ENCODE measurements at places on chromosomes 16 and 17. TPM values are rescaled to one million over a fixed set of nuclear protein-coding genes. Genes with fewer than 3 reads are reported as not detected.

The OSGIN1 gene
- total RNA-seq: 2.5 TPM

The PRSS21 gene
- total RNA-seq: 4.8 TPM

The CEP295NL gene
- not detected for total RNA-seq

The LGALS9 gene
- 29.7 TPM for total RNA-seq

The ST6GALNAC1 gene
- 2.5 TPM for total RNA-seq

The CASKIN2 gene
- 2.9 TPM for total RNA-seq

The PCGF2 gene
- total RNA-seq: 1.6 TPM

The ATP2C2 gene
- not detected for total RNA-seq

The MYH1 gene
- total RNA-seq: not detected

The TBC1D26 gene
- total RNA-seq: 1.5 TPM

GRCh38 chr17:51703361-51704341 lies 443.3 kb downstream of the UTP18 start:
- no peak for ATAC-seq

DNA sequence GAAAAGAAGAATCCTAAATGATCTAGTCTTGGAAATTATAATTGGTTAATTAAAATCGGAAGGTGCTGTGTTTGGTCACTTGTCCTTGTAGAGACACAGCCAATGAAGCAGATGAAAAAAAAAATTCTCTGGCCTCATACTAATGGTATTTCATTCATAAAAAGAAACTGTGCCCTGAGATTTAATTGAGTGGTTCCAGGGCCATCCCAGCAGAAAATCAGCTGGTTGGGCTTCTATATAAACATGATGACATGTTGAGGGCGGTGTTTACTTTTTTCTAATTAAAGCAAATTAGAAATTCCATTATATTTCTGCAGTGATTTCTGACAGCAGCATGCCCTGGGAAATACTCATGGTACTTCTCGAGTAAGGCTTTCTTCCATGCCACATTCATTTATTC lies 191.9 kb upstream of the KCNJ16 start:
- ATAC-seq: no peak

- no peak for ATAC-seq
These were observed 22.6 kb downstream of the NDUFAF8 start for GRCh38 chr17:81261582-81262336.

GRCh38 chr16:66474750-66475199 lies 47.7 kb downstream of the BEAN1 start:
- ATAC-seq: peak; percentile 94

DNA sequence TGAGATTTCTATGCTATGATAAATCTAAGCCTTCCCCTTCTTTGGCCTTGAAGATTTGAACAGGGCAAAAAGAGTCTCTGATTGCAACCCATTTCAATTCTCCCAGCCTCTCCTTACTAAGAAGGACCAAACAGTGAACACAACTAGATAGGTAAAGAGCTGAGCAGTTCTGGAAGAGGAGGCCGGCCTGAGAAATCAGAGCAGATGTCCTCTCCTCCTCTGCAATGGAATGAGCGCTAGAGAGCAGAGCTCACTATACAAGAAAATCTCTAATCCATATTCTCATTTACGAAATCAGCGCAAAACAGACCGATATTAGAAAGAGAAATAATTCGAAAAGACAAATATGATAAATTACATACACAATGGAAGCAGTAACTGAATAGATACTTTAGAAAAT lies 124.2 kb downstream of the CDK5R1 start:
- ATAC-seq: no peak

- no peak for ATAC-seq
These were observed 13.4 kb downstream of the RAB5C start for GRCh38 chr17:42141382-42141781.

DNA sequence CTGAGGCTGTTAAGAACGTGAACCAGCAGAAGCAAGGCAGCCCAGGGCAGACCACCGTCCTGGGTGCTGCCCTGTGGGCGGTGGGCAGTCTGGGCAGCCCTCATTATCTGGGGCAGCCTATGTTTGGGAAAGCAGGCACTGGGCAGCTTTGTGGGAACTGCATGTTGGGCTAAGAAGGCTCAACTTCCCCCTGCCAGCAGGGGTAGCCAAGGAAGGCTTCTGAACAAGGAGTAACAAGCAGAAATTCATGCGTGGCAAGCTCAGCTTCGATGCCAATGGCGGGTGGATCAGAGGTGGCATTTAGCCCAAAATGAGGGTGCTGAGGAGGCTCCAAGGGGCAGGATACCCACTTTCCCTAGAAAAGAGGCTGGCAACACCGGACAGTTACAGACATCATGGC lies 42.7 kb upstream of the METRNL start:
- ATAC-seq: no peak

GRCh38 chr16:69277413-69277812 lies 33.7 kb upstream of the VPS4A start:
- no peak for ATAC-seq

DNA sequence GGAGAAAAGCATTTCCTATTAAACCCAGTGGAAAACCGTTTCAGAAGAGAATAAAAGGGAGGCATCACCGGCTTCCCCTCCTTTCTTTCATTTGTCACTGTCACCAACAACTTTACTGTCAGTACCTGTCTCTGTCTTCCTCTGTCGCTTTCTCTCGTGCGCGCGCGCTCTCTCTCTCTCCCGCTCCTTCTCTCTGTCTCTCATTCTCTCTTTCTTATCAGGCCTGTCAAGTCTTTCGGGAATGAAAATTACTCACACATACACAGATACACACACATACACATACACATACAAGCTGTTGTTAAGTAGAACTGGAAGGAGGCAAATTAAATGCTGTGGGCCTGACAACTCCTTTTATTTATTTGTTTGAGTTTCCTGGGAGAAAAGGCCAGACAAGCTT lies 17.6 kb downstream of the MYOCD start:
- no peak for ATAC-seq

DNA sequence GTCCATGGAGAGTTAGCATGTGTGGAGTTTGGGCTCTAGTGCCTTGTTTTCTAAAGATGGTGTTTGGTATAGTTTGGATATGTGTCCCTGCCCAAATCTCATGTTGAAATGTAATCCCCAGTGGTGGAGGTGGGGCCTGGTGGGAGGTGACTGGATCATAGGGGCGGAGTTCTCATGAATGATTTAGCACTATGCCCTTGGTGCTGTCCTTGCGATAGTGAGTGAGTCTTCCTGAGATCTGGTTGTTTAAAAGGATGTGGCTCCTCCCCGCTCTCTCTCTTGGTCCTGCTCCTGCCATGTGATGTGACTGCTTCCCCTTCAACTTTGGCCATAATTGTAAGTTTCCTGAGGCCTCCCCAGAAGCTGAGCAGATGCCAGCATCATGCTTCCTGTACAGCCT lies 8.9 kb upstream of the ZNF19 start:
- no peak for ATAC-seq

- ATAC-seq: no peak
These were observed 9.3 kb upstream of the KREMEN2 start for GRCh38 chr16:2954656-2955381.

DNA sequence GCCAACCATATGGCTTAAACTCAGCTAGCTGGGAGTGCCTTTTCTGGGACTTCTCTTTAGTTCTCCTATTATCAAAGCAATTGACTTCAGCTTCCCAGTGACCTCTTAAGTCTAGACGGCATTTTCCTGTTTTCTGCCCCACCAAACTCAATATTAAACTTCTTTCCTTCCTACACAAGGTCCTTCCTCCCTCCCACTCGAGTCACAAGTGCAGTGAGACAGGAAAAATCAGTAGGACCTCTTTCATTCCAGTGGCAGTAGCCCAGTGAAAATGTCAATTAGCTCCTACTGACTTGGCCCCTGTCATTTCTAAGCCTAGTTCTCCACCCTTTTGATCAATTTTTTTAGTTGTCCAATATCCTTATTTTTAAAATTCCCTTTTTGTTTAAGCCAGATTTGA lies 9.6 kb upstream of the NACA2 start:
- no peak for ATAC-seq

DNA sequence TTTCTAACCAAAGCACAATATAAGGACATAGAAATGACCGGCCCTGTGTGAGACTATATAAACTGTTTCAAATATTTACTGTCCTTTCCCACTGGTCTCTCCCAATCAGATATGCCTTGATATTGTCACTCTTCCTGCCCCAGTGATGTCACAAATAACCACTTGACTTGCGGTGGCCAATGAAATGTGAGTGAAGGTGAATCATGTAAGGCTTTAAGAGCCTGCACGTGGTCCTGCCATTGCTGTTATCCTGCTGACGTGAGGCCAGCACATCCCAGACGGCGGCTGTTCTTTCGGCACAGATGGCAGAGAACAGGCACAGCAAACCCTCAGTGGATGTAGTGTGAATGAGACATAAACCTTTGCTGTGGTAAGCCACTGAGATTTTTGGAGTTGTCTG lies 5.4 kb upstream of the KLHL11 start:
- ATAC-seq: no peak

DNA sequence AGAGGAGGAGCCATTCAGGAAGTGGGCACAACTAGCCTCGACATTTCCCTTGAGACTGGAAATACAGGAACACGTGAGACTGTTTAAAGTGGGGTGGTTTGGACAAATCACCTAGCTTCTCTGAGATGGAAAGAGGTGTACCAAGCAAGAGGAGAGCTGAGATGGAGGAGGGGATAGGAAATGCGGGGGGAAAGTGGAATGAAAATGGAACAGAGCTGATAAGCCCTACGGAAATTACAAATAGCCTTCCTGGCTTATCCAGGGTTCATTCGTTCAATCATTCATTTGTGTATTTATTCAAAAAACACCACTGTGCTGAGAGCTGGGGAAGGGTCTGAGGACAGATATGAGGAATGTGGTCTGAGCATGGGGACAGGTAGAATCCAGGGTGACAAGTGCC lies 64.1 kb downstream of the ASIC2 start:
- ATAC-seq: no peak

DNA sequence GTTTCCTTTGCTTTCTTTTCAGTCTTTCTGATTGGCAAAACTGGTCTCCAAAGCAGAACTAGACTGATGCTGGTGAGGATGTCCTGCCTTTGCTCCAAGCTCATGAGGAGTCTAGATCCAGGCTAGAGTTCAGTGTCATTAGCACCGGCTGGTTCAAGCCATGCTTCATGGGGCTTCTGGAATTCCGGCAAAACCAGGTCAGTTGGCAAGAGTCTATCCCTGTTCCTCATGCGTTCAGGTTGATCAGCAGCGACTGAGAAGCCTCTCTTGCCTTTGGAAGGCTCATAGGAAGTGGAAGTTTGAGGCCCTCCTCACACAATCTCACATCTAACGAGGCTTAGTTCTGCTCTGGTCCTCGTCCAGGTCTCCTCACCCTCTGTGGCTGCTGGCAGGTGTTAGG lies 194.3 kb downstream of the HS3ST3A1 start:
- no peak for ATAC-seq

GRCh38 chr17:38674014-38674748 lies 576 bp downstream of the EPOP start:
- ATAC-seq: peak; percentile 5

- ATAC-seq: no peak
These were observed 273.9 kb upstream of the ZFHX3 start for GRCh38 chr16:73321853-73322252.

DNA sequence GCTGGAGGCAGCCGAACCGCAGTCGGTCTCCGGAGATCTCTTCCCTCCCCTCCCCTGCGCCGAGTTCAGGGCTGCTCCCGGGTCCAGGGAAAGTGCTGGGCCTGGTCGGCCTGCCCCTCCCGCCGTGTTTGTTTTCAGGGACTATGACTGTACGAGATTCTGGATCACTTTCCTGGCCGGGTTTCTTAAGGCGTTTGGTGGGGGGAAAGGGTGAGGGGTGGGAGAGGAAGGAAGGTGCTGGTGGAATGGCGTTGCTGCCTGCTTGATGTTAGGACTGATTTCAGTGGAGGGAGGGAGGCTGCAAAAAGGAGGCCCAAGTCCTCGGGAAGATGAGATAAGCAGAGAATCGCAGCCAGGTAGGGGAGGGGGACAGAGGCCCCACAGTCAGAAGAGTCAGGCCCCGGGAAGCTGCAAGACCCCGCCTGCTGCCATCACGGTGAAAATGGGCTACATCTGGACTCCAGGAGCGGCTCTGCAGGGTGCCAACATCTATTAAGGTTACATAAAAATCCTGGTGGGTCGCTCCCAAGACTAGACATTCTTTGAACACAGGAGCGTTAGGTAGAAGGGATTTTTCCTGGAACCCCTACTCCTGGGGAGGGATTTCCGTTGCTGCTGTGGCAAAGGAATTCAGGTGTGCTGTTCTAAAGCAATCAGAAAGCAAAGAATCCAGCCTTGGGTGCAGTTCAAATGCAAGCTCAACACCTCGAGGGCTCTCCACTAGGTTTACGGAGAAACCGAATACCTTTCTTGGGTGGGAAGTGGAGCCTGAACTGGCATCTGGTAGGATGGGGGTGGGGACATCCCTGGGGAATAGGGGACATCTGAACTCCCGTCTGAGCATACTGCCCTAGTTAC lies 1.2 kb downstream of the ARHGAP44 start:
- ATAC-seq: no peak

DNA sequence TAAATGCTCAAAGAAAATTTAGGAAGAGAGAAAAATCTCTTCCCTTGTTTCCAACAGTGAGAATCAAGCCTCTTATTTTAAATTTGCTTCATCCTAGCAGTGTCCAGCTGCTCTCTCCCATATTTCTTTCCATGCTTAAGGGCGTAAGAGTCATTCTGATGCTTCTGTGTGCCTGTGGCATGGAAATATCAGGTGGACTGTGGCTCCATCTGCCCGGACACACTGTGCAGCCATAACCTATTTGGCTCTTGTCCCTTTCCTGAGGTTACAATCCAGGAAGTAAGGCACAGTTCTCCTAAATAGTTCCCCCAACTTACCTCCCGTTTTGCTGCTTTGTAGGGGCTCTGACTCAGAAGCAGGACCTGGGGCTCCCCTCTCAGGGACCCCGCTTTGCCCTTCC lies 6.3 kb upstream of the KRT222 start:
- no peak for ATAC-seq

DNA sequence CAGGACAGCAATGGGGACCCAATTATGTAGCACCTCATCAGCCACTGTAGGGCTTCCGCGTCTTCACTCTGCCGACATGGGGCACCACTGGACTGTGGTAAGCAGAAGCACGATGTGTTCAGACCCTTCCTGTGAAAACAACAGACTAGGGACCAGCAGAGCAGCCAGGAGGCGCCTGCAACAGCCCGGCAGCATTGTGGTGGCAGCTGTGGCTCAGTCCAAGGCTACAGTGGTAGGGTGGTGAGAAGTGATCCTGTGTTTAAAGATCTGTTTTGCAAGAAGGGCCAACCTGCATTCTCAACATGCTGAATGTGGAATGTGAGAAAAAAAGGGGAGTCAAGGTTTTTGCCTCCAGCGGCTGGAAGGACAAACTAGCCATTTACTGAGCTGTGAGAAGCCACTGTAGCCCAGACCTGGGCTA lies 80.8 kb downstream of the GAS7 start:
- no peak for ATAC-seq

GRCh38 chr17:56523042-56523441 lies 70.5 kb upstream of the NOG start:
- ATAC-seq: no peak

DNA sequence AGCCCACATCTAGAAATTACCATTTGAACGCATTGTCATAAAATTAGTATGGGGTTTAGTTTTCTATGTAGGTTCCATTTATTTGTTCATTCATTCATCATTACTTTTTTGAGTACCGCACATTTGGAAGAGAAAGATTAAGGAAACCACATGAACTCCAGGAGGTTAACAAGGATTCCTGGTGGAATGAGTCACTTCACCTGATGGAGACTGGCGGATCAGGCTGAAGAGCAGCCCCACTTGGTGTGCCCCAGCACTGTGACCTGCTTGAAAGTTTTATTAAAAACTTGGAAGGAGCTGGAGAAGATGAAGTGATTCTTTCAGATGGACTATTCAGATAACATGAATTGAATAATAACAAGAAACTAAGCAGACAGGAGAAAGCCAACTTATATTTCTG lies 293.6 kb upstream of the CDH11 start:
- ATAC-seq: no peak
